ENCODE measurements at places on chromosomes 7 and 10.
A peak's percentile ranks its signal among the peaks of the same experiment; 100 is the strongest.

- no peak for DNase-seq
Observed at GRCh38 chr10:103766751-103767505, 88.4 kb downstream of the SH3PXD2A start.

GRCh38 chr10:98519841-98520240 lies 73.1 kb upstream of the HPS1 start:
- no peak for DNase-seq

- no peak for DNase-seq
Observed at GRCh38 chr7:143041346-143041745, 10.8 kb upstream of the OR6V1 start.

DNA sequence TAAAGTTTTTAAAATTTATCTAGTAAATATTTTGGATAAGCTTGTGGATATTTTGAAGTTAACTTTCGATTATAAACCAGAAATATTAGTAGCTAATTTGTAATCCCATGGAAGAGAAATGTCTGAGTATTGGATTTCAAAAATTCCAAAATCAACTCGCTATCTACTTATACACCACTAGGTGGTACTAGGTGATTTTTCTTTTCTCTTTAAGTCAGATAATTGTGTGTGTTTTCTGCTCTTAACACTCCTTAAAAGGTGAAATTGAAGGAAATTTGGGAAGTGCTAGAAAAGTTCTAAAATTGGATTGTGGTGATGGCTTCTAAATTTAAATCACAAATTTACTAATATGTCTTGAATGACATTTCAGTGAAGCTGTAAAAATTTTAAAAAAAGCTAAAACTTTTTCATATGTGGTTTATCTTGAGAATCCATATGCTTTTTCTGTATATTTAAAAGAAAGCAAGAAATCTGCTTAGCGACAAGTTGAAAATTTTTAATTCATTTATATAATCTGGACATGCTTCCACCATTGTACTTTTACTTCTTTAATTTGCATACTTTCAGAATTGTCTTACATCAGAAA lies 90.2 kb downstream of the IPMK start:
- no peak for DNase-seq

- no peak for DNase-seq
Observed at GRCh38 chr10:94677691-94678090, 5.8 kb upstream of the CYP2C18 start.

GRCh38 chr10:21449288-21449966 lies 76.1 kb downstream of the SKIDA1 start:
- DNase-seq, result no peak

DNA sequence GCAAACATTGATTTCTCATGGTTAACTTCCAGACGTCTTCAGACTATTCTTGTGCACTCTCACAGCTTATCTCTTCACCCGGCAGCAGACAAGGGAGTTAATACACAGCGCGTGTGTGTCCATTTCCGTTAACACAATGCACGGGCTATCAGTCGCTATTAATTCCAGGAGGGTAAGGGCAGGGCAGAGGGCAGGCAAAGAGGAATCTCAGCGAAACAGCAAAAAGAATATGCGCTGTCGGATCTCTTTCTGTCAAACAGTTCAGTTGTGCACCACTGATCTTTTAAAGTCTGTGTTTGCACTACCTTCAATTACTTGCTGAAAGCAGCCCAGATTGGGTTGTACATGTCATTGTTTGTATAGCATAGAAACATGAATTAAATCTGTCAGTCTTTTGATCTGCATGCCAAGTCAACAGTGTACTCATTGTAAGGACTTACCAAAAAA lies 41.1 kb upstream of the CABCOCO1 start:
- no peak for DNase-seq

- DNase-seq, result no peak
Observed at GRCh38 chr10:12874501-12874900, 127.0 kb downstream of the CCDC3 start.

DNA sequence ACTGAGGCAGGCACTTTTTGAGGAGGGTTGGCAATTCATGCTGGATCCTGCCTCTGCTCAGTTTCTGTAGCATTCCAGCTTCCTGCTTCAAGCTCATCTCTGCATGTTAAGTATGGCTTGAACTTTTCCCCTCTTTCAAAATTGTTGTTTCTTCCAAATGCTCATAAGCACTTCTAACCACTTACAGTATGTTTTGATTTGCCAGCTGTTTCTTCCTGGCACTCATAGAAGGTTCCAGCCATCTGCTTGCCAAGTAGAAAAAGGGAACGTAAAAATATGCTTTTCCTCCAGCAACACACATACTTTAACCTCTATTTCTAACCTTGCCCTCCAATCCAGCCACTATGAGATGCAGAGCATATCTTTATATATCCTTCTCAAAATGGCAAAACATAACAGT lies 692.6 kb upstream of the COBL start:
- no peak for DNase-seq

DNA sequence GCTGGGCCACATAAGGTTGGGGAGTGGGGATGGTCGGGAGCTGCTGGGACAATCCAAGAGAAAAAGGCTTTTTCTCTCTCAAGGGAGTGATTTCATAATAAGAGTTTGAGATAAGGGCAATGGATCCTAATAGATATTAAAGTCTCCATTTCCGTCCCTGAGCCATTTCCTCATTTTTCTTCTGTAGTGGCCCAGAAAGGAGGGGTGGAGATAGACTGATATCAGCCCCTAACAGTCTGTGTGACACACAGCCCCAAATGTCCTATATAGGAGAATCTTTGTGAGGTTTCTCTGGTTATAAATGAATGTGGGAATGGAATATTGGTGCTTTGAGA lies 35.2 kb downstream of the PRSS2 start:
- DNase-seq, result no peak

DNA sequence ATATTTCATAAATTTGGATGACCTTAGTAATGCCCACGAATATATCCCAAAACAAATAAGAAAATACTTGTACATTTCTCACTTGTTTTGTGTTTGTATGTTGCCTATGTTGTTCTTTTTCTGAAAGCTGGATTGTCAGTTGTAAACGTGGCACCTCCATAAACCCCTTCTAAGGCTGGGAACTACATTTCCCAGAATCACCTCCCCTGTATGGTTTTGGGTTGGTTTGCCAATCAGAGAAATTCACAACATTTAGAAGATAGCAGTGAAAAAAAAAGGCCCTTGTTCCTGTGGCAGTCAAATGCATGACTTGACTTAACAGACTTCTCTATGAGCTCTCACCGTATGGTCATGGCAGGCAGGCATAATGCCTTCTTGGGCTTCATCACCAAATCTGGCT lies 676.3 kb upstream of the STEAP1 start:
- DNase-seq, result no peak

GRCh38 chr10:35594115-35595079 lies 10.7 kb upstream of the GJD4 start:
- DNase-seq, result no peak

GRCh38 chr7:142469696-142470543 lies 212.1 kb upstream of the PRSS58 start:
- no peak for DNase-seq

- no peak for DNase-seq
Observed at GRCh38 chr7:40579401-40579800, 444.6 kb downstream of the SUGCT start.

DNA sequence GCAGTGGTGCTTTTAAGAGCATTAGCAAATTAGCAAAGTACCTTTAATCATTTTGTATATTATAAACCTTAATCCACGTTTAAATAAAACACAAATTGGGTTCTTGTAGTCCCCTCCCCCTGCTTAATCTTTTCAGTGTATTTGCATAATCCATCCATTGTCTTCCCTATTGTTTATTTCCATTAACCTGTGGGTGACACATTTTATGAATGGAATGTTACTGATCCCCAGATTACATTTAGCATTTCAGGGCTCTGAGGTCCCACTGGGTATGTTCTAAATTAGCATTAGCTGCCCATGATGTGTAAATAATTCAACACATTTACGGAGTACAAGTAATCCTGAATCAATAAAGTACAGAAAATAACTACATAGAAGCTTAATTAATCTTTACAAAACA lies 138.4 kb upstream of the FEZF1 start:
- DNase-seq, result no peak

DNA sequence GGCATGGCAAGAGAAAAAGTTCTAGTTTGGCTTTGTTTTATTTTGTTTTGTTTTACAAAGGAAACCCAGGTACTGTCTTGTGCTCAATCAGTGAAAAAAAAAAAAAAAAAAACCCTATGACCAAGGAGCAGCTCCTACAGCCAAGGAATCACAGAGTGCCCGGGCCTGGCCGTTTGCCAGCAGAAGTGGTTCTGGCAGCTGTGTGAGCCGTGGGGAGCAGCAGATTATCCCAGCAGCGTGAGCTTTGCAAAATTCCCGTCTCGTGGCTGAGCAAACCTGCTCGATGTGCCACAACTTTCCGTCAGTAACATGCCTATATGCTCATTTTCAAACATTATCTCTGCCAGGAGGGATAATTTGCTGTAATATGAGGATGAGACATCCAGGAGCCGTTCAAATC lies 293.7 kb downstream of the POU6F2 start:
- no peak for DNase-seq

GRCh38 chr10:131786756-131787605 lies 113.8 kb upstream of the PPP2R2D start:
- no peak for DNase-seq

GRCh38 chr10:29949411-29950011 lies 109.9 kb downstream of the JCAD start:
- DNase-seq, result no peak

GRCh38 chr10:69968830-69969229 lies 83.8 kb upstream of the MACROH2A2 start:
- no peak for DNase-seq

GRCh38 chr10:103554488-103555324 lies 61.2 kb downstream of the NEURL1 start:
- no peak for DNase-seq

DNA sequence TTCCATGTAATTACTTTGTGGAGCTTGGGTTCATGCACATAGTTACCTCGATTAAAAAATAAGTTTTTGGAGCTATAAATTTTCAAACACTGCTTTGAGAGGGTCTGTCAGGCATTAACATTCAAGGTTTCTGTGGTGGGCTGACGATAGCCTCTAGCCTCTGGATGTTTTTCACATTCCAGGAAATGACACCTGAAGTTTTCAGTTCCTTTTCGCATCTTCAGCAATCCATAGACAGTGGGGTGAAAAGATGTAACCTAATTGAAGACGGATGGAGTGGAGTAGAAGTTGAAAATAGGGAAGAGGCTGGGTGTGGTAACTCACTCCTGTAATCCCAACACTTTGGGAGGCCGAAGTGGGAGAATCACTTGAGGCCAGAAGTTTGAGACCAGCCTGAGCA lies 197.7 kb downstream of the AUTS2 start:
- no peak for DNase-seq

DNA sequence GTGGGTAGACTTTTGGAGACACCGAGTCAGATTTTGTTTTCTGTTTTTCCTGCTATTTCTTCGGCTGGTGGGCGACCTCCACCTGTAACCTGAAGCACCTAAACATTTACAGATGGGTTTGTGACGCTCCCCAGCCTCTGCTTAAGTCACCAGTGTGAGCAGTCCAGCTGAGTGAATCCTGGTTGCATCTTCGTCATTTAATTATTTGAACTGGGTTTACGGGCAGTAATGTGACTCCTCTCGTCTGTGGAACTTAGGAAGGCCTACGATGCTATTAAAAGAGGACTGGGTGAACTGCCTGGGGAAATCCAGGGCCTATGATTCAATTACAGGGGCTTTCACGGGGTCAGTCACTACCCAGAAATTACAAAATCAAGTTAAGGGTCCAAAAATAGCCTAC lies 52.5 kb downstream of the WNT2 start:
- no peak for DNase-seq

GRCh38 chr7:145269418-145270161 lies 433.7 kb upstream of the TPK1 start:
- DNase-seq, result no peak

DNA sequence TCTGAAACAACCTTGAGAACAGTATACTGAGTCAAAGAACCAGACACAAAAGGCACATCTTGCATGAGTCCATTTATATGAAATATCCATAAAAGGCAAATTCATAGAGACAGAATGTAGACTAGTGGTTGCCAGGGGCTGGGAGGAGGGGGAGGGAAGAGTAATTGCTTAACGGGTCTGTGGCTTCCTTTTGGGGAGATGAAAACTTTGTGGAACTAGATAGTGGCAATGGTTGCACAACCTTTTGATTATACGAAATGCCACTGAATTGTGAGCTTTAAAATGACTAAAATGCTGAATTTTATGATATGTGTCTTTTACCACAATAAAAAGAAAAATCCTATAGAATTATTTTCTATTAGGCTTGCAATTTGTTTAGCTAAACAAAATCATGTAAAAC lies 16.8 kb downstream of the ADRB1 start:
- no peak for DNase-seq

DNA sequence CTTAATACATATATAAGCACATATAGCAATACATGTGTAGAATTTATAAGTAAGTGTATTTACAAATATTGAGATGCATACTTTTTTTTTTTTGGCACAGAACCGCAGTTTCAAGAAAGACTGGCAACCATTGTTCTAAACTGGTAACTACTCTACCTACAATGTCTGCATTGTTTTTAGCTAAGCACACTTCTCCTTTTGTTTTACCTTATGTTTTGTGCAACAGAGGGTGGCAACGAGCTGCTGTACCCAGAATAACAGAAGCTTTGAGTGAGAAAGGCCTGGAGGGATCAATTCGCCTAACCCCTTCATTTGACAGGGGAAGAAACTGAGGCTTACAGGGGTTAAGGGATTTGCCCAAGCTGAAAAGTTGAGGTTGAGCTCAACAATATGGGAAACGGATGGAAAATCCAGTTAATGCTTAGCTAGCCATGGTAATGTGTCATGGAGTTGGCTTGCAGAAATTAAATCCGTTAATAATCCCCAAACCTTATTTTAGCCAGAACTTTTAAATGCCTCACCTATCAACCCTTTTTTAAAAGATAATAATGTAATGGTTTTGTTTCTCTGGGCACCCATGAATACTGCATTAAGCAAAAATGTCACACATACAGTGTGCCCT lies 25.5 kb downstream of the FZD1 start:
- DNase-seq, result no peak

DNA sequence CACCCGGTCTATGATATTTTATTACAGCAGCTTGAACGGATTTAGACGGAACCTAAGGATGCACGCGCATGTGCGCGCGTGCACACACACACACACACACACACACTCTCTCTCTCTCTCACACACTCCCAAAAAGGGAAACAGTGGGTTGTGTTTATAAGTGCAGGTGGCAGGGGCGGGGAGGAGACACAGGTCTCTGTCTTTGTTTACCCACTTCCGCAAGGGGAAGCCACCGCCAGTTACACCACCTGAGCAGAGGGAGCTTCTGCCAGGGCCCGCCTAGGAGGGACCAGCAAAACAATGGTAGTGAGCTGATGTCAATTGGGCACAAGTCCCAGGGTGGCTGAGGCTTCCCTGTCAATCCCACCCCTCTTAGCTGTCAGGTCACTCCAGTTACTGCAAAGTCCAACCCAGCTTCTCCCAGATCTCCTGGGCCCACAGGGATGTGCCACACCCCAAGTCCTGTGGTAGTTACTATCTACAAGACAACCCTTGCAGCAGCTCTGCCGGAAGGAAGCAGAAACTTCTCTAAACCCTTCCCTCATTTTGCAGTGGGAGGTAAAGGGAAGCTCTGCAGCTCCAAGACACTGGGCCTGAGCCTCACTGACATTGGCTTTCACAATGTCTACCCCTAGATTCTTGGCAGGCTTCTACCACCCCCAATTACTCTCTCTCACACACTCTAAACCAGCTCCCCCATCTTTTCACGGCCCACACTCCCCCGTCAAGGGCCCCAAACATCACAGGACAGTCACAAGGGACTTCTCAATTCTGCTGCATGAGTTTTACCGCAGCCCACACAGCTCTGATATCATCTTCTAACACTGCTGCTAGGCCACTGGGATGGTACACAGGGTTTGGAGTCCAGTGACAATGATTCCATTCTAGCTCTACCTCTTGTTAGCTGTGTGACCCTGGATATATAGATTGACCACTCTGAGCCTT lies 17.6 kb downstream of the ANXA11 start:
- peak; percentile 46 for DNase-seq

Measured in stimulated activated CD4-positive, alpha-beta T cell treated with anti-CD3 and anti-CD28 coated beads, Interleukin-15, amount 100 ng/mL, for 48 hours (primary cell).